Esophagus muscularis mucosa (tissue), 4 donors: ENCODE measurements at places on chromosomes 4 and X. TPM values are rescaled to one million over a fixed set of nuclear protein-coding genes. Genes with fewer than 3 reads are reported as not detected.

GRCh38 chr4:138596896-138597295, 354.7 kb upstream of the SLC7A11 start:
- DNase-seq: no peak

Gene CHM
- total RNA-seq: 16.3 TPM

- DNase-seq: no peak
These were observed 7.3 kb upstream of the RAB9B start for GRCh38 chrX:103839404-103839803.

Gene MCF2
- 0.39 TPM for total RNA-seq

Gene MMRN1
- 10.4 TPM for total RNA-seq

Gene C1QTNF7
- total RNA-seq: 18.8 TPM

- DNase-seq: no peak
These were observed 43.2 kb upstream of the IGSF1 start for GRCh38 chrX:131332331-131332730.

Gene TEX13C
- total RNA-seq: not detected
